Activated naive CD8-positive, alpha-beta T cell treated with anti-CD3 and anti-CD28 coated beads for 36 hours (primary cell): ENCODE measurements at places on chromosomes 13 and 19. TPM values are rescaled to one million over a fixed set of nuclear protein-coding genes. Genes with fewer than 3 reads are reported as not detected.

- no peak for DNase-seq
Measured at GRCh38 chr13:94706843-94707399, 5.4 kb downstream of the SOX21 start.

ZNF534 gene
- total RNA-seq = not detected

TNNT1 gene
- not detected for total RNA-seq

TMEM272 gene
- total RNA-seq = 1.6 TPM
